Activated CD4-positive, alpha-beta T cell treated with anti-CD3 and anti-CD28 coated beads, Interleukin-2, amount 50 U/mL, for 48 hours (primary cell): ENCODE measurements at places on chromosomes 5 and 9.

GRCh38 chr9:33459115-33459514, 11.7 kb upstream of the AQP3 start:
- DNase-seq, result no peak

GRCh38 chr9:92438900-92439526, 14.7 kb upstream of the OMD start:
- no peak for DNase-seq

DNA sequence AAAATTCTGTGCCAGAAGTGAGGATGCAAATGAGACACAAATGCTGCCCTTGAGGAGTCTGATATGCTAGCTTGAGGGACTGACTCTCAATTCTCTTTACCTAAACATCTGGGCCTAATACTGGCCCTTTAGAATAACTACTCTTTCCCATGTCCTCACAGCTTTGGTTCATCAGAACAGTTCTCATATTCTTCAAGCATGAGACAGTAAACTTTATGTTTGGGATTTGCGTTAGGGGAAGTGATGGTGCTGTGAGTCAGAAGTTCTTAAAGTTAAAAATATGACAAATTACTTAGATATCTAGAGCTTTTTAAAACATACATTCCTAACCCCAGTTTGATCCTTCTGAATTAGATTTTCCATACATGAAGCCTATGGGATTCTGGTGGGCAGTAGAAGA, 665.0 kb upstream of the RGMB start:
- no peak for DNase-seq

GRCh38 chr5:76500633-76501393, 97.7 kb downstream of the IQGAP2 start:
- DNase-seq, result no peak

DNA sequence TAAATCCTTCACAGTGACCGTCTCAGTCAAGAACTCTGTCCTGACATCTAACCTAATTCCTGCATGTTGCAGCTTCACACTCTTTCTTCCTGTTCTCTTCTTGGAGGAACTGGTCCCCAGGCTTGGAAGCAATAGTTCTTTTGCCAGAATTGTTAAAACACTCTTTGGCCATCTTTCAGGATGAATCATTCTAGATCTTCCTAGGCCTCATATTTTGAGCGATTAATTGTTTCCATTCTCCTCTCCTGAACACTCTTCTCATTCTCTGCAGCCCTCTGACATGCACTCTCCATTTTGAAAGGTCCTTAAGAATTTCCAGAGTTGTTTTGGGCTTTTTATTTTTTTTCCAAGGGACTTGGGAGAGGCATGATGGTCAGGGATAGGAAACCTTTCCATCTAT, 85.8 kb downstream of the FAM114A2 start:
- no peak for DNase-seq

DNA sequence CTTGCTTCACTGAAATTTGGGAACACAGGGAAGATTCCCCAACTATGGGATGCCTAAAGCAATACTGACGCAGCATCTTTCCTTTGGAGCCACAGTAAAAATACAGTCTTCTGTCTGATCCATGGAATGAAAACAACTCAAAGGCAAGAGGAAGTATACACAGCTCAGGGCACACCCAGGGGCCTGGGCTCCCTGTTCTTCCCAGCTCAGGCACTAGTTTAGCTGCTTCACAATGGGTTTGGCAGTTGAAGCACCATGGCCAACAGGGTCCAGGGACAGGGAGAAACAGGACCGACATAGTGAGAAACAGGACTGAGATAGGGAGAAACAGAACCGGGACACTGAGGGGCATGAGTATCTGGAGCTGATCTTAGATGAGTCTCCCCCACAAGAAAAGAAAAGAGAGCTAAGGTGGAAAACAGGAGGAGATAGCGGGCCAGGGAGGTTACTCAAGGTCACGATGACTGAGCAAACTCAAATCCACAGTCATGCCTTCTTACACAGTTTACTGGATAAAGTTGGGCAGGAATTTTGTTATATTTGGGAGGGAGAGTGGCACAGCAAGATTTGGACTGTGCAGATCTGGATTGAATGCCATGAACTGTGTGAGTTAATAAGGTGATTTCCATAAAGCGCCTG, 198.8 kb downstream of the SMARCA2 start:
- DNase-seq, result no peak

DNA sequence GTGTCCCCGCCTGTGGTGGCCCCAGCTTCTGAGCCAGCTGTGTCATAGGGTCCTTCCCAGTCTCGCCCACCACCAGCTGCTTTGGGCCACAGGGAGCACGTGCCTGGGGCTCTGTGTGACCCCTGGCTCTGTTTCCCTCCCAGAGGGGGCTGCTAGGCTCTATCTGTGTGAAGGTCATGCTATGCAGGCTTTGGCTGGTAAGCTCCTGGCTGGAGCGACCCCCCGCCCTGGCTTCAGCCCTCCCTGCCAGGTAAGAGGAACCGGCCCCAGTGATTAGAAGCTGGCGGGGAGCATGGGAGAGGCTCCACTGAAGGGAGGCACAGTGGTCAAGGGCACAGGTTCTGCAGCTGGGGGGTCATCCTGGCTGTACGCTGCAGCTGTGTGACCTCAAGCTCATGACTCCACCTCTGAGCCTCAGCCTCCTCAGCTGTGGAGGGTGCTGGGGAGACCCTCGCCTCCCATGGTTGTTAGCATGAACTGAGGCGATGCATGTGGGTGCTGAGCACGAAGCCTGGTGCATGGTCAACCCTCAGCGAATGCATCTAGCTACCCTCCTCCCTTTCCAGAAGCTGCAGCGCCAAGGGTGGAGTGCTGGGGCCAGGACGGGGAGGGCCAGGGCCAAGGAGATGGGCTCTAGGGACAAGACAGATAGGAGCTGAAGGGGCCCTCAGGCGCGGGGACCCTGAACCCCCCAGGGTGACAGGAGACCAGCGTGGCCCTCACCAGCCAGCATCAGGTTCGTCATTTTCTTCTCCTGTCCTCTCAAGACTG, 163.8 kb upstream of the MVB12B start:
- no peak for DNase-seq

- DNase-seq, result no peak
Observed at GRCh38 chr9:101354143-101354764, 30.6 kb downstream of the BAAT start.

DNA sequence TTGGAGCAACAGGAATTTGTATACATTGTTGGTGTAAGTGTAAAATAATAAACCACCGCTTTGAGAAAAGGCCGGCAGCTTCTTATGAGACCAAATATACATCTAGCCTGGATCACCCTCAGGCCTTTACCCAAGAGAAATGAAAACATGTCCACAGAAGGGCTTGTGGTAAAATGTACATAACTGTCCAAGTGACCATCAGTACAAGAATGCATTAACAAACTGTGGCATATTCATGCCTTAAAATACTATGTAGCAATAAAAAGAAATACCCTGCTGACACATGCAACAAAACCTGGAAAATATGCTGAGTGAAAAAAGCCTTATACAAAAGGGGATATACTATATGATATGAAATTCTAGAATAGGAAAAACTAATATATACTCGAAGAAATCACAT, 311.9 kb upstream of the TRPC7 start:
- no peak for DNase-seq

DNA sequence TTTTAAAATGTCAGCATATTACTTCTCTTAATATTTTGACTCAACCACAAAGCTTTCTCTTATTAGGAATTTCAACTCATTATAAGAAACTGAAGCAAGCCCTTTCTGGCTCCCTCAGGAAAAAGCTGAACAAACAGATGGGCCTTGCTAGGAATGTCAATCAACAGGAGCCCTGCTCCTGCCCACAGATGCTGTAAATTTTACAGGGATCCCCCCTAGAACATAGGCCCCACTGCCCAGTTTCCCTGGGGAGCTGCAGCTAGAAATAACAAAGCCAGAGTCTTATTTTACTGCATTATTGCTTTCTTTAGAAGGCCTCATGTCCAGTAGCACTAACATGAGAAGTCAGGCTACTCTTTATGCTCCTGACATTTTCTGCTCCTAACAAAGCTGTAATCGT, 103.8 kb downstream of the PCSK1 start:
- no peak for DNase-seq

- DNase-seq, result no peak
Observed at GRCh38 chr5:22787807-22788206, 65.3 kb downstream of the CDH12 start.

DNA sequence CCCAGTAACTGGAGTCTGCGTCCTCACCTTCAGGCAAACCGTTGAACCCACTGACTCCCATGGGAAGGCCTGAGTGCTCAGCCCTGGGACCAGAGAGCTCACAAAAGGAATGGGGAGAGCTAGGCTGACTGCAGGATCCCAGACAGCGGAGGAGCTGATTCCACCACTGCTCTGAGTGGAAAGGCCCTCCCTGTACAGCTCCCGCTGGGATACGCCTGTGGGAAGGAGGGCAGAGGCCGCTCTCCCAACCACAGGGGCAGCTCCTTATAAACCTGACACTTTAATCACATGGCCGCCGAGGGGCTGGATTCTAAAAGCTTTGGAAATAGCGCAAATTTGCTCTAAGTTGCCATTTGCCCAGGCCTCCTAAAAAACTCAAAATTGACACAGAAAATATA, 37.1 kb downstream of the DBH start:
- no peak for DNase-seq

- DNase-seq, result no peak
Observed at GRCh38 chr5:160635046-160635445, 213.4 kb downstream of the PTTG1 start.

GRCh38 chr5:142748568-142749249, 21.5 kb upstream of the ARHGAP26 start:
- peak; percentile 55 for DNase-seq

DNA sequence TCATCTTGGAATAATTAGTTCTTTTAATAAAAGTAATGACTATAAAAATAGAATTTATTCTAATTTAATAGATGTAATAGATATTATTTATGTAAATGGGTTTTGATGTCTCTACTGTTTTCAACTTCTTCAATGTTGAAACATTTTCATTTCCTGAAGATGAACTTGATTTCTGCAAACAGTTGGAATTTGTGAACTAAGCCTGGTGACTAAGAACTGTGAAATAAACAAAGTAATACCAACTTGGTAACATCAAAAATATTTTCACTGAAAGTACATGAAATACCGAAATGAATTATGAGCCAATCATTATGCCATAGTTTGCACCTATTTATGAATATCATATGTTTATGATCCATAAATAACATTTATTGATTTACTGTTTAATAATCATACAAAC, 143.8 kb upstream of the FGF10 start:
- no peak for DNase-seq

- no peak for DNase-seq
Observed at GRCh38 chr9:135100725-135101410, 13.4 kb downstream of the OLFM1 start.

GRCh38 chr5:123285122-123286023, 137.8 kb downstream of the CEP120 start:
- DNase-seq, result no peak

DNA sequence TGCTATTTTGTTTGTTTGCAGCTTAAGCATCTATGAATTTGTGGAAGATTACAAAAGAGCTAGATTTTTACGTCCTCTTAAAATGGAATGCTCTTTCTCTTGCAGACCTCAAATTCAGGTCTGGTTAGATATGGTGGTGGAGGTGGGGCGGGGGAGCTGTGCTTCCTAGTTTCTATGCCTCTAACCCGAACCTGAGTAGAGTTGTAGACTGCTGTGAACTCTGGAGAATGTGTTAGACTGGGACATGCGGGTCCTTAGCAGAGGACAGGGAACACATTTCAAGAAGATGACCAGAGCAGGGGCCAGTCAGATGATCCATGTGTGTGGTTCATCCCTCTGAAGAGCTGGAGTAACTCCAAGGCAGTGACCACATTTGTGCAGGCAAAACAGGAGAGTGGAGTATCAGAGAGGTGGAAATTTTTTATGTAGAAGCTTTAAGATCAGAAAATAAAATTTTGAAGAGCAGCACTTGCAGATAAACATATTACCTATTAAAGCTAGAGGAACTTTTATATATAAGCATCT, 154.9 kb downstream of the FAM174A start:
- no peak for DNase-seq

DNA sequence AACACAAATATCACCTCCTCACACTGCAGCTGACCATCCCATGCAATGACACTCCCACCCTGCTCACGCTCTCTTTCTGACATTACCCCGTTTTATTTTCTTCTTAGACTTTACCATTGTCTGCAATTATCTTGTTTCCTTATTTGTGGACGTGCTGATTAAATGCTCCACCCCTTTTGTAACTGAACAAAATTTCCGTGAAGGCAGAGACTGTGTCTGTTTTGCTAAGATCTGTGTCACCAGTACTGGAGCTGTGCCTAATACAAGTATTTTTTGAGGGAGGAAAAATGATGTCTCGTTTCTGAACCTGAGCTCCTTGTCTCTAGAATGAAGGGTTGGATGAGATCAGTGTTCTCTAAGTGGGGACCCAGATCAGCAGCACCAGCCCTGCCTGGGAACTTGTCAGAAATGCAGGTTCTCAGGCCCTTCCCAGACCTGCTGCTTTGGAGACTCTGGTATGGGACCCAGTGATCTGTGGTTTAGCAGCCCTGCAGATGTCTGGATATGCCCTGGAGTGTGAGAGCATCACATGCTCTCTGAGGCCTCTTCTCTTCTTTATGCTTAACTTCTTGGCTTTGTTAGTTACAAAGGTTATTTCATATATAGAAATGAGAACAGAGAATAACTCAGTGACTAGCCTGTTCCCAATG, 181.7 kb upstream of the GAS1 start:
- no peak for DNase-seq

- no peak for DNase-seq
Observed at GRCh38 chr5:55521881-55522280, 12.9 kb downstream of the PLPP1 start.

DNA sequence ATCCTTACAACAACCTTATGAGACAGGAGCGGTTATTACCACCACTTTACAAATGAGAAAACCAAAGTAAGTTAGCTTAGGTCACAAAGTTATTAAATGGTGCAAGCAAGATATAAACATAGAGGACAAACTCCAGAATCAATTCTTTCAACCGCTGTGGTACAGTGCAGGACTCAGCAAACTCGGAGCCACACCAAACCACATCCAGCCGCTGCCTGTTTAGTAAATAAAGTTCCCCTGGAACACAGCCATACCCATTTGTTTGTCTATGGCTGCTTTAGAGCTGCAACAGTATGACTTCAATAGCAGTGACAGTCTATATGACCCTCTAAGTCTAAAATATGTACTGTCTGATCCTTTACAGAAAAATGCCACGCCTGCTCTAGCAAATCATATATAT, 1567.2 kb upstream of the WWC1 start:
- DNase-seq, result no peak

- DNase-seq, result peak; percentile 30
Observed at GRCh38 chr5:140113180-140113698, 670 bp upstream of the PURA start.

GRCh38 chr9:121133104-121133816, 58.5 kb downstream of the CNTRL start:
- peak; percentile 60 for DNase-seq

- peak; percentile 21 for DNase-seq
Observed at GRCh38 chr9:37840560-37841194, 40.1 kb downstream of the DCAF10 start.
